D341Med (cell line): ENCODE measurements at places on chromosomes 16 and 17.
A peak's percentile ranks its signal among the peaks of the same experiment; 100 is the strongest.

DNA sequence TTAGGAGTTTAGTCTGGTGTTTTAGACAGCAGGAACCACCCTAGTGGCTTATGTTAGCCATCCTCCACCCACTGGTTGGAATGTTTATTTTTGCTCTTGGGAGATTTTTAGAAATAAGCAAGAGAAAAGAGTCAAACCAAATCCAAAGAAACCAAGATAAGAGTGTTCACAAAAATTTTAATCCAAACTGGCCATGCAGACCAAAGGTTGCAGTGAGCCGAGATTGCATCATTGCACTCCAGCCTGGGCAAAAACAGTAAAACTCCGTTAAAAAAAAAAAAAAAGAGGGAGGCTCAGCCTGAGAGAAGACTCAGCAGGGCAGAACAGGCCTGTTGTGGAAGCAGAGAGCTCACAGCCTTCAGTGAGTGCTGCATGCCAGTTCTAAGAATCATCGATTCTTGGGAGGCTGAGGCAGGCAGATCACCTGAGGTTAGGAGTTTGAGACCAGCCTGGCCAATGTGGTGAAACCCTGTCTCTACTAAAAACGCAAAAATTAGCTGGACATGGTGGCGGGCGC is 12.2 kb upstream of the C16orf54 start:
- DNase-seq = no peak

DNA sequence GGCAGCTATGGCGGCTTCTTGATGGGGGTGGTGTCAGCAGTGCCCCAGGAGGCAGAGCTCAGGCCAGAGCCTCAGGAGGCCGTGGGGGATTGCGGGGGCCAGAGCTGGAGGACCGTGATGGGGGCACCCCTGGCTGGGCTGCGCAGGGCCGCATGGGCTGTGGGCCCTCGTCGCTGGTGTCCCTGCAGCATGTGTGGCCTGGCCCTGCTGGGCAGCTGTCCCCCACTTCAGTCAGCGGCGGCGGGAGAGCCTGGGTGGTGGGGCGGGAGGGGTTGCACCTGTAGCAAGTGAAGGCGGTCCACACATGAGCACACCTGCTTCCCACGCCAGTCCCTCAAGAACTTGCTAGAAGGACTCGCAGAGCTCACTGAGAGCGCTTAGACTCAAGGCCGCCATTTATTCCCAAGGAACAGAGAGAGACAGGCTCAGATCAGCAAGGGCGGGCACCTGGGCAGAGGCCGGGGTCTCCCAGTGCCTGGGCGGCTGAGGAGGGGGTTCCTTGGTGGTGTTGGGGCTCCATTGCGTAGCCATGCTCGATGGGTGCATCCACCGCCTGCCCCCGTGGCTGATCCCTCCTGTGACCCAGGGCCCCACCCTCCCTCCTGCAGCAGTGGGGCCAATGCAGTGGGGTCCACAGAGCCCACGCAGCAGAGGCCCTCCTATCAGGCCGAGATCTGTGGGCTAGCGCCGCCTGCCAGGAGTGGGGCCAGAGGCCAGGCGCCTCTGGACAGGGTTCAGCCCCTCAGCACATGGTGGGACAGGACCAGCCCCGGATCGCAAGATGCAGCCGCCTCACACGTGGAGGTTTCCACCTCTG is 15.7 kb downstream of the PRSS27 start:
- no peak for DNase-seq

- no peak for DNase-seq
Observed at GRCh38 chr16:64736857-64737256, 385.0 kb downstream of the CDH11 start.

DNA sequence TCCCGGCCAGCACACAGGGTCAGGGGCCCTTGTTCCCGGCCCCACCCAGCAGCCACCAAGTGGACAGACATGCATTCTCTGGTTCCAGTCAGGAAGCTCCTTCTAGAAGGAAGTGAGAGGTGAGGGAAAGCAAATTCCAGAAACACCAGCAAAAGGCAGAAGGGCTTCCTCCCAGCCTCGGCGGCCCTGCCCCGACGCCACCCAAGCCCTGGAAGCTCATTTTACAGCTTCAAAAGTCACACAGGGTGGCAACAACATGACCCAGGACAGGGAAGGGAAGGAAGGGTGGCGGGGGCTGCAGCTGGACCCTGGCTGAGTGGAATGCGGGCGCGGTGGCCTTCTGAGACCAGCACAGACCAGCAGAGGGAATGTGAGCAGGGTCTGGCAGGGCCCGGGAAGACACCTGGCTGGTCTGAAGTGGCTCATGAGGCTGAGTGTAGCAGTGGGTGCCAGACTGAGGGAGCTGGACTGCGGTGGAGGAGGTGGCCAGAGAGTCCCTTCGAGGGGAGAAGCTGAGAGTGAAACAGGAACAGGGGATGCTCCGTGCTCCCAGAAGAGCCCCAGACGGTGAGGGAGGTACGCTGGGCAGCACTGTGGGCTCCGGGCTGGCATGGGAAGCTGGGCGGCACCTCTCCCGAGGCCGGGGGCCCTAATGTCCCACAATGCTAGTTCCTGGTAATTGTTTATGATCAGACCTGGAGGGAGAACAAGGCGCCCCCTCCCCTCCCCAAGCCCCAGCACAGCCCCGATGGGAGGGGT is 1.9 kb upstream of the UNC13D start:
- DNase-seq = no peak

DNA sequence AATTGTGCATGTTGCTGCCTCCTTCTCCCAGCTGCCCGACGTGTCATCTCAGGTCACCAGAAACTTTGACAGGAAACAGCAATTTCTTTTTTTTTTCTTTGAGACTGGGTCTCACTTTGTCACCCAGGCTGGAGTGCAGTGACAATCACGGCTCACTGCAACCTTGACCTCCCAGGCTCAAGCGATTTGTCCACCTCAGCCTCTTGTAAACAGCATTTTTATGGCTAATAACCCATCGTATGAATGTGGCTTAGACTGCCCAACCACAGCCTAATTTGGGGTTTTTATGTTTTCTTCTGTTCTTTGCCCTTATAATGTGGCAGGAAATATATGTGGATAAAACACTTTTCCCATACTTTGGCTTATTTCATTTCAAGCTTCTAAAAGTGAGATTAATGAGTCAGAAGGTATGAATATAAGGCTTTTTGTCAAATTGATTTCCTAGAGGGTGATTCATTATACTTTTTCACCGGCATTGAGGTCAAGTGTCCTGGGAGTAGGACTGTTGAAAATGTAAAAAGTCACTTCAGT is 31.0 kb upstream of the SLC5A10 start:
- no peak for DNase-seq

- no peak for DNase-seq
Observed at GRCh38 chr17:57536789-57537523, 208.1 kb downstream of the CCDC182 start.

DNA sequence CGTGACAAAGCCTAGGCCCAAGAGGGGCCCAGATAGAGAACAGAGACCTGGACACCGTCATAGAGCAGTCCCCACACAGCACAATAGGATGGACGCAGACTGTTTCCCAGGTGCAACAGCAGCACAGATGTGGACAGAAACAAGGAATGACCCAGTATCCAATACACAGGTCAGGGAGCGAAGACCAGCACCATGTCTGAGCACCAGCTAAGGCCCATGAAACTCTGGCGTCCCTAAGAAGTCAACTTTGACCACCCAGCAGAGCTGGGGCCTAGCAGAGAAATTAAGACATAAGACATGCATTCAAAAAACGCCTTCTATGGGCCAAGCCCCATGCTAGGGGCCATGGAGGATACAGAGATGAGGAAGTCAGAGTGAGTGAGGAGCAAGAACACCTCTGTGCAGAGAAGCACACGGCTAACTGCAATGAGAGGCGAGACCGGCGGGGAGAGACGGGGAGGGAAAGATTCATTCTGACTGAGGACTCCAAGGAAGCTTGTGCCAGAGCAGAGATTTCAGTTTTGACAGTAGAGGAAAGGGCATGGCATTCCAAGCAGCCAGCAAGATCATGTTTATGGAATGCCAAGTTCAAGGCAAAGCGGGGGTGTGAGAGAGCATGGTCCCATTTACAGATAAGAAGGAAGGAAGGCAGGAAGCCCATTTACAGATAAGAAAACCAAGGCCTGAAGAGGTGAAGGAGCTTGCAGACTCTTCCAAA is 50.8 kb downstream of the PITPNM3 start:
- no peak for DNase-seq

DNA sequence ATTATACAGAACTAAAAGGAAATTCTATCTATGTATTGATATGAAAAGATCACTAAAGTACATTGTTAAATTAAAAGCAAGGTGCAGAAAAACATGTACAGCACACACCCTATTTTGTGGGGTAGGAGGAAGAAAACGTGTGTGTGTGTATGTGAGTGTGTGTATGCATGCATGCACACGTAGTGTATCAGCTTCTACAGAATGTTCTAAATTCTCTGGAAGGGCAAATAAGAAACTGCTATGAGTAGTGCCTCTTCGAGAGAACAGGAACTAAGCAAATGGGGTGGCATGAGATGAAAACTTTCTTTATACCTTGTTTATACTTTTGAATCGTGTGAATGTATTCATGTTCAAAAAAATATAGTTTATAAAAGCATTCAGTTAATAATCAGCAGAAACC is 58.9 kb downstream of the TMC6 start:
- no peak for DNase-seq

- DNase-seq = no peak
Observed at GRCh38 chr17:57915985-57916757, 39.0 kb downstream of the CUEDC1 start.

DNA sequence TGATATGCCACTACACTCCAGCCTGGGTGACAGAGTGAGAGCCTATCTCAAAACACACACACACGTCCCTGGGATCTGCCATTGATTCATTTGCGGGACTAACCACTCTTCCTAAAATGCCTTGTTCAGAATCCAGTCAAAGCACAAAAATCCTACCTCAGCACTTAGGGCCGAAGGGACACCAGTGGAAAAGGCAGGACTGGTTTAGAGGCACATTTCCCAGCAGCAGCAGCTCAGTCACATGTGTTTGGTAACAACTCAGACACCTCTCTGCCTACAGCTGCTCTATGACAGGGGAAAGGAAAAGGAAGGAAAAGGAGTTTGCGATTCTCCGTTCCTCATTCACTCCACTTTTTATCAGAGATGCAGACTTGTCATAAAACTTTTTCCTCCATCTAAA is 12.2 kb downstream of the KNOP1 start:
- DNase-seq = no peak

- DNase-seq = no peak
Observed at GRCh38 chr16:81797443-81797842, 18.4 kb downstream of the PLCG2 start.

GRCh38 chr16:55856950-55857349 is 18.2 kb downstream of the CES5A start:
- no peak for DNase-seq

DNA sequence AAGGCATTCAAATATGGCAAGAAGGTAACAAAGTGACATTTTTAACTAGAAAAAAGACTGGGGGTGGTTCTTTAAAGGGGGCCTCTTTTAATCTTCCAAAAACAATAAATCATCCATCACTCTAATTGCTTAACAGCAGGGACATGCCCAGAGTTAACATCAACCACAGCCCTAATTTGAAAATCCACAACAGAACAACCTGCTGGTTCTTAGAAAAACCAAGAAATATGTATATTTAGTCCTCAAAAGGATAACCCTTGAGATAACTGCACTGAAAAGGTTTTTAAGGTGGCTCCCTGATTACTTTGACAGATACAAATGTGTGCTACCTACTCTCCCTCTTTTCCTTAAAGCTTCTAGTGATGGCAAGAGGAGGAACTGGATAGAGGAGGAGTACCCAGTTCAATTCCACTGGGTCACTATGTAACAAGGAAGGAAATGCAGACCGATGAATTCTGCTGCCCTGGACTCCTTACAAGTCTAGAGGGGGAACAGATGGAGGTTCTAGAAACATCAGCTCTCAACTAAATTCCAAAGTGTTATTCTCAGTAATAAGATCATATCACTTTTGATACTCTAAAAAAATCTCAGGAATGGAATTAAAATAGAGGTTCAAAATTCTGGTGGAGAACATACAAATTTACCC is 54.3 kb downstream of the N4BP1 start:
- no peak for DNase-seq

- no peak for DNase-seq
Observed at GRCh38 chr17:4055014-4055413, 87.8 kb downstream of the ZZEF1 start.

DNA sequence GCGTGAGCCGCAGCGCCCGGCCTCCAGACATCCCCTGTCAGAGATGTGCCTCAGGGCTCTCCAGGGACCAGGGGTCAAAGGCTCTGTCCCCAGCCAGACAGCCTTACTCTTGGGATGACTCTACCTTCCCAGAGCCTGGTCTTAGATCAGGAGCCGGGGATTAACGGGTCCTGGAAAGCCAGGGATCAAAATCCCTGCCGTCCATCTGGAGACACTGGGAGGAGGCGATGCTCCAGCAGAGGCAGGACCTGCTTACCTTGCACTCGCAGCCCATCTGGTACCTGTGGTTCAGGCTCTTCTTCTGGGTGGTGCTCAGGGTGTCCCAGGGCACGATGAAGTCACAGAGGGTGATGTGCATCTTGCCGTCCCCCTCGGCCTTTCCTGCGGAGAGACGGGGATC is 16.7 kb upstream of the USP36 start:
- no peak for DNase-seq

DNA sequence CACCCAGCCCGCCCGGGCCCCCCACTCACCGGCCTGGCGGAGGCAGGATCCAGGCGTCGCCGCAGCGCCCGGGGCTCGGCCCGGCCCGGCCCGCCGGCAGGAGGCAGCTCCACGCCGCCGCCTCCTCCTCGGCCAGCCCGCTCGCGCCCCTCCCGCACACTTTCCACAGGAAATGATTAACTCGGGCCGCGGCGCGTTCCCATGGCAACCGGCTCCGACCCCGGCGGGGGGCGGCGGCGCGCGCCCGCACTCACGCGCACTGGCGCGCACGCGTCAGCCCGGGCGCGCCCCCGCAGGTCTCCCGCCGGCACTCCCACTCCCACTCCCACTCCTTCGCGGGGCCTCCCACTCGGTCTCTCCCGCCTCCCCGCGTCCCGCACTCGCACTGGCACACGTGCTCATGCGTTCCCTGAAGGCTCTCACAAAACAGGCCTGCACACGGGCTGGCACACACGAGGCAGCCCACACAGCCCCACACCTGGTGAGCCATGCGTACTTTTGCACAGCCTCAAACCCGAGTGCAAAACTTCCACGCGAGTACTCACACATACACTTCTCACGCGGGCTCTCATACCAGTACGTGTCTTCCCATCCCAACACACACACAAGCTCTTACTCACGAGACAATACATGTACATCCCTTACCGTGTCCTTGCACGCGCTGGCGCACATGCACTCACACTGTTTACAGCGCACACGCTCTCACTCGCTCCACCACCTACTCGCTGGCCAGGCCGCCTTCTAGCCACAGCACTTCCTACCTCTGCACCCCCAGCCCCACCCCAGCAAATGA is at the start of gene KIFC3:
Gene KIFC3, minus strand, starts transcription at position 151 of the 793 bp plus-strand sequence. CDS start 4,248 bp downstream, outside the sequence.
- peak; percentile 84 for DNase-seq

DNA sequence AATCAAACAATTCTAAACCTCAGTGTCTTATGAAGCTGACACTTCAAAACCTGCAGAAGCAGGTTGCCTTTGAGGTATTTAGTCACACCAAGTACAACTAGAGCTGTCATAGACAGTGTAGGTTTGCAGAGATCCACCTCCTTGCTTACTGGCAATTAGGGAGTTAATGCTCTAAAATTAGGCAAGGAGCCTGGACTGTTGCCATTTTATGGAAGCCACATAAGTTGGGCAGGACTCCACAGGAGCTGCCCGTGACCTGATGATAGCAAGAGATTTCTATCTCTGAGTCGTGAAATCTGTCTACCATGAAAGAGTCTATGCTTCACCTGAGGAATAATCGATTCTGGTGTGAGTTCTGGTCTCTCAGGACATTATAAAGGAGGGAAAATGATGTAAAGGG is 8.9 kb downstream of the EME1 start:
- DNase-seq = no peak

- DNase-seq = peak; percentile 49
Observed at GRCh38 chr17:58279016-58279711, 1.6 kb downstream of the MPO start.
